ENCODE measurements at places on chromosomes 16 and 17. TPM values are rescaled to one million over a fixed set of nuclear protein-coding genes. Genes with fewer than 3 reads are reported as not detected.

DNA sequence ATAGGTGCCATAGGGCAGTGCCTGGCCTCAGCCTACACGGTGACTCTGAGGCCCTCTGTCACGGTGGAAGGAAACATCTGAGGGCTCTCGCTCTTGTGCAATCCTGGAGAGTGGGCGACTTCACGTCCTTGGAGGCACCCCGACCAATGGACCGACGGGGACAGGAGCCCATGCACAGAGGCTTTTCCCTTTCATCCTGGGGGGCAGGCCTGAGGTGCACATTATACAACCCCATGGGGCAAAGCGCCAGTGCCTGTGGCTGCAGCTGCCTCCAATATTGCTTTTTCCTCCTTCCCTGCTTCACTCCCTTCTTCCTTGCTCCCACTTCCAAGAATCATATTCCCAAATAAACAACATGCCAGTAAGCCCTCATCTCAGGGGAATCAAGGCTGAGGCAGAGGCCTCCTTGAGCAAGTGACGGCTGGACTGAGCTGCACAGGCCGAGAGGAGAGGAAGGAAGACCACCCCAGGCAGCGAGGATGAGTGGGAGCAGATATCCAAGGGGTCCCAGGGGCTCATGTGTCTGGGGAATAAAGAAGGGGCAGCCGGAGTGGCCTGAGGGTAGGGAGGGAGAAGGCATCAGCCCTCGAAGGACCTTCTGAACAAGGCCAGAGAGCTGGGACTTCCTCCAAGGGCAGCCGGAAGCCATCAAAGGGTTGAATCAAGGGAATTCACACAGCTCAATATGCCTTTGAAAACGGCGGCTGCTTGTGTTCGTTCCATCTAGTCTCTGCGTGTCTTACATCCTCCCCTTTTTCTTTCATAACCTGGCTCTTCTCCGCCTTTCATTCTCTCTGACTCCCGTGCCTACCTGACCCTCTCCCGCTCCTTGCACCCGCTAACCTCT lies 42.6 kb upstream of the RPL38 start:
- no peak overlapping the region for H3K4me3 ChIP-seq
- no peak for DNase-seq
- no peak overlapping the region for H3K27ac ChIP-seq
- H3K4me1 ChIP-seq, result no peaks in the 10 kb centered on the region

GRCh38 chr16:55475919-55476318 lies 3.1 kb upstream of the MMP2 start:
- H3K4me1 ChIP-seq, result peaks cover 18% of the 10 kb centered on the region
- H3K27me3 ChIP-seq, result no peaks in the 10 kb centered on the region
- H3K36me3 ChIP-seq, result no peaks in the 10 kb centered on the region
- H3K27ac ChIP-seq, result no peak overlapping the region

- no peak overlapping the region for H3K27ac ChIP-seq
- no peak overlapping the region for H3K4me3 ChIP-seq
- peaks cover 33% of the 10 kb centered on the region for H3K36me3 ChIP-seq
- no peak for DNase-seq
- H3K4me1 ChIP-seq, result peaks cover 17% of the 10 kb centered on the region
Observed at GRCh38 chr17:78182504-78182903, 4.3 kb downstream of the TK1 start.

CAPNS2 gene
- total RNA-seq, result 0.26 TPM

RAMP2 gene
- not detected for total RNA-seq
